ENCODE measurements at places on chromosomes 4 and X.

DNA sequence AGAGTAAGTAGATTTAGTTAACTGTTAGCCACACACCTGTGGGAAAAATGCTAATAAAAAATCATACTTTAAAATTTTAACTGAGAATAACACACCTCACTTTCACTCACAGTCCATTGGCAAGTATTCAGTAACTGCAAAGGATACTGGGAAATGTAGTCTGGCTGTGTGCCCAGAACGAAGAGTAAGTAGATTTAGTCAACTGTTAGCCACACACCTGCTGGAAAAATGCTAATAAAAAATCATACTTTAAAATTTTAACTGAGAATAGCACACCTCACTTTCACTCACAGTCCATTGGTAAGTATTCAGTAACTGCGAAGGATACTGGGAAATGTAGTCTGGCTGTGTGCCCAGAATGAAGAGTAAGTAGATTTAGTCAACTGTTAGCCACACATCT is 178.4 kb upstream of the NWD2 start:
- no peak for DNase-seq

GRCh38 chr4:79421483-79421882 is 13.5 kb upstream of the GK2 start:
- DNase-seq, result no peak

DNA sequence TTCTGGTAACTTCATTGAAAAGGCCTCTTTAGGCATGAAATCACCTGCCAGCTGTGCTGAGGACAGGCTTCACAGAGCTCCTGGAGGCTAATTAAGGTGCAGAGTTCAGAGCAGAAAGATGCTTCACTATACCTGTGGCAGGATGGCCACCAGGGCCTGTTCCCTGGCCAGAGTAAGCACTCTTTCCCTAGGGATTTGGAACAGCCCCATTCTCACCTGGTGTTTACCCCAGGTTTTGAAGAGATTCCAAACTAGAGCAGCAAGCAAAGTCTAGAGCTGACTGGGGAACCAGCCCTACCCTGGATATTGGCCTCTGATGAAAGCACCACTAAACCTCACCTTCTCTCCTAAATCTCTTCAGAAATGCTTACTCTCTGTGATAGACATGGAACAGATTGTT is 148.8 kb downstream of the PDE5A start:
- DNase-seq, result no peak

DNA sequence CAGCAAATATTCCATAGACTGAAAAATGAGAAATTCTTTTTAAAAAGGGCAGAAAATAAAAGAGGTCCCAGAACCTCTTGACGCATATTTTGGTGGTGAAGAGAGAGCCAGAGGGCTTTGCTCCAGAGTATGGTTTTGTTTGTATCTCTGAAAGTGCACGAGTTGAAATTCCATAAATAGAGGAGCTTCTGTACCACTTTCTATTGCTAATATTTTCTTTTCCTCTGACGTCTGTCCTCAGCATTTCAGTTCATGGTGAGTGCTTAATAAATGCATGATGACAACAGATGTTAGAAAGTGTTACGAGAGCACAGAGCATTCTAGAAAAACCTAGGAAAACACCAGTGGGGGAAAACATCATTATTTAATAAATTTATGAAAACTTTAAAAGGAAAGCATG is 145.6 kb downstream of the AMELX start:
- no peak for DNase-seq

GRCh38 chr4:182968917-182969650 is 51.9 kb upstream of the DCTD start:
- no peak for DNase-seq

GRCh38 chrX:29172880-29173279 is 585.6 kb downstream of the IL1RAPL1 start:
- DNase-seq, result no peak

- no peak for DNase-seq
These were observed 211.6 kb upstream of the TAPT1 start for GRCh38 chr4:16437836-16438235.

GRCh38 chr4:174316954-174317353 is 33.2 kb downstream of the CEP44 start:
- no peak for DNase-seq

- no peak for DNase-seq
These were observed 122.4 kb downstream of the PALLD start for GRCh38 chr4:168619266-168619631.

GRCh38 chr4:77190053-77190452 is 33.0 kb downstream of the CCNG2 start:
- DNase-seq, result no peak

DNA sequence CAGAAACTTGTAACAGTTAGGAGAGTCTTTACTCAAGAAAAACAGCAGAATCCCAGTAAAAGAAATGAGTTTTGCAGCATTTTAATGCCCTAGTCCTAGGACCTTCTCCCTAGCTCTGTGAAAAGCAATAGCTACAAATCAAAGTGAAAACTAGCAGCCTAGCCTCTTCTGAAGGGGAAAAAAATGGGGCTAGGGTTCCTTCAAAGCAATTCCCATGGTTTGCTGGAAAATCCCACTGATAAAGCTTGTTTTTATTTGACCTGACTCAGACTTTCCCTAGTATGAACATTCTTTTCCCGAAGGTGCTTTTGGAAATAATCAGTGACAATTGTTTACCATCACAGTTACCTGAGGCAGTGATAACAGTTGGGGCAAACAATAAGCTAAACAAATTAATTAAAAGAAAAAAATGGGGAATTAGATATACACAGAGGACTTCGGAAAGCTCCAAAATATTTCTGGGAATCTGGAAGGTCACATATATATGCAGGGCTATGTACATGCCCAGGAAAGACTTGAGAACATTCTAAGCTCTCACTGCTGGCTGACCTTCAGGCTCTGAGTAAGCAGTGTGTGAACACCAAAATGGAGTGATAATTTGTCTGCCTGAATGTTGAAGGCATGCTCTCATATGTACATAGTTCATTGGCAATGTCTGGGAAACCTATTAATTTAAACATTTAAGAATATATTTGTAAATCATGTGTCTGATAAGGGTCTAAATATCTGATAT is 285.9 kb downstream of the KCTD8 start:
- no peak for DNase-seq

GRCh38 chr4:3835527-3836405 is 69.6 kb downstream of the ADRA2C start:
- no peak for DNase-seq

- no peak for DNase-seq
These were observed 106.7 kb upstream of the BMP2K start for GRCh38 chr4:78669453-78669852.

GRCh38 chr4:128813965-128814364 is 4.5 kb downstream of the JADE1 start:
- DNase-seq, result no peak

- DNase-seq, result no peak
These were observed 4.1 kb upstream of the SOX3 start for GRCh38 chrX:140508958-140509357.

GRCh38 chr4:111813555-111814140 is 331.6 kb upstream of the FAM241A start:
- no peak for DNase-seq

DNA sequence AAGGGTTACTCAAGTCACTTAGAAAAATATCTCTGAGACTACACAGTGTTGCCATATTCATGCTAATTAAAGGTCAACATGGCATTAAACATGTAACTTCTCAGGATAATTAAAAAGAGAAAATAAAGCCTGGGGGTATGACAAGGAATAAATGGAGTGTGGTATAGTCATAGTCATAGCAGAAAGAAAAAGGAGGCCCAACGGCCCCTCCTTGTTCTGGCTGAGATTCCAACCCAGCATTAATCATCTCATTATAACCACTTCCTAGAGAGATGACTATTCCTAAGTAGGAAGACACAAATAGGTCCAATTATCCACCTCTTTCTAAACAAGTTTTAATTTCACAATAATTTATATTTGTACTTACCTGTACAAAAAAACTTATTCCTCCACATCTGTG is 778.4 kb upstream of the AADAT start:
- DNase-seq, result no peak

GRCh38 chr4:70754990-70755688 is 33.4 kb downstream of the RUFY3 start:
- DNase-seq, result no peak

DNA sequence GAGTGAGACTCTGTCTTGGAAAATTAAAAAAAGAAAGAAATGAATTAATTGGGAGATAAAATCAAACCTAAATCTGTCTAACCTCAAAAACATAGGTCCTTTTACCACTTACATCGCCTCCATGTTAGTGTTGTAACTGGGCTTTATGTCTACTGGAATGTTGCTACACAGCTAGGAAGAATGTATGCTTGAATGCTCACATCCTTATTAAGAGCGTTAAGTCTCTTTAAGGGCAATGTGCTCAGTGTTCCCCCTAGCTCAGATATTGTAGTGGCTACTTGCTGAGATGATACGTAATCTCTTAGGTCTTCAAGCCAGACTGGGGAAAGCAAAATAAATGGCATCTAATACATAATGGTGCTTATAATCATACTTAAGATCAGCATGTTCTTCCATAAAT is 1072.8 kb downstream of the PDHA2 start:
- DNase-seq, result no peak

DNA sequence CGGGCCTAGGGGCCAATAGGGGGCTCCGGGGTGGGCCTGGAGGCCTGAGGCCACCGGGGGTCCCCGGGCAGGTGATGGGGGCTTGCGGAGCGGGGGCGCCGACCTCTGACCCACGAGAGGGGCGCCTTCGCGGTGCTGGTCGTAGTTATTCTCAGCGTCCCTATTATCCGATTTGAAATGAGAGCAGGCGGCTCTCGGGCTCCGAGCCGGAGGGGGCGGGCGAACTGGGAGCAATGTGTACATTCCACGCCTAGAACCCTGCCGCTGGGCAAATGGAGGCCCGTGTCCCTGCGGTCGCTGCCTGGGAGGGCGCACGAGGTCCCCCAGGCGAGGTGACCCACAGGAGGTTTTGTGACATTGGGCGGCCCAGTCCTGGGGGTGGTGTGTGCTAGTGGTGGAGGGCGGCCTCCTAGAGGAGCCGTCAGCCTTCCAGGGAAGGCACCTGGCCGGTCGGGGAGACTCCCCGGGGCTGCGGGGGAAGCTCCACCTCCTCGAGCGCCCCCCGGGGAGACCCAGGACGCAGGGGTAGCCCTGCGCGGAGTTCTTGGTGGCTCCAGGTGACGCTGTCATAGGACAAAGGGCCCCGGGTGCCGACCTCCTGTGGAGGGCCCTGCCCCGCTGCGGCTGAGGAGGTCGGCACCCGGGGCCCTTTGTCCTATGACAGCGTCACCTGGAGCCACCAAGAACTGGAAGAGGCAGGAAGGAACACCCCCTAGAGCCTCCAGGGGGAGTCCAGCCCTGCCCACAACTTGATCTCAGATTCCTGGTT is 102.6 kb upstream of the PRKX start:
- DNase-seq, result no peak

- no peak for DNase-seq
These were observed 72.1 kb downstream of the BANK1 start for GRCh38 chr4:101862595-101862994.

DNA sequence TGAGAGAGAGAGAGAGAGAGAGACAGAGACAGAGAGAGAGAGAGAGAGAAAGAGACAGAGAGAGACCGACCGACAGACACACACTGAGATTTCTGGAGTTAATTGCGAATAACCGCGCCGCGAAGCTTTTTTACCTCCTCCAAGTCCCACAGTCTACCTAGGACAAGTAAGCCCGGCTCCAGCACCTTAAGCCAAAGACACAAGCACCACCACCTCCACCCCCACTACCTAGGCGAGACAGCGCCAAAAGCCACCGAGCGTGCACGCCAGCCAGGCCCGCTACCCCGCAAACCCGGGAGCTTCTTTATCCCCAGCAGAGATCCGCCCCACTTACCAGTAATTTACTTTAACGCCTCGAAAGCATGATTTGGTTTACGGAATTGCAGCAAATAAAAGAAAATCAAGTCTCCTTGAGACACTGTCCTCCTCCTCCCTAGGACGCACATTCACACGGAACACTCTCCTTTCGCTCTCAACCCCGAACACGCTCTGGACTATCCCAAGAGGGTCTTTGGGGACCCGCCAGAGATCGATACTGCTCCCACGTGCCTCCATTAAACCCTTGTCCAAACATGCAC is 649.6 kb upstream of the DIPK2B start:
- no peak for DNase-seq

- DNase-seq, result no peak
These were observed 238.3 kb downstream of the DCLK2 start for GRCh38 chr4:150316332-150317205.

DNA sequence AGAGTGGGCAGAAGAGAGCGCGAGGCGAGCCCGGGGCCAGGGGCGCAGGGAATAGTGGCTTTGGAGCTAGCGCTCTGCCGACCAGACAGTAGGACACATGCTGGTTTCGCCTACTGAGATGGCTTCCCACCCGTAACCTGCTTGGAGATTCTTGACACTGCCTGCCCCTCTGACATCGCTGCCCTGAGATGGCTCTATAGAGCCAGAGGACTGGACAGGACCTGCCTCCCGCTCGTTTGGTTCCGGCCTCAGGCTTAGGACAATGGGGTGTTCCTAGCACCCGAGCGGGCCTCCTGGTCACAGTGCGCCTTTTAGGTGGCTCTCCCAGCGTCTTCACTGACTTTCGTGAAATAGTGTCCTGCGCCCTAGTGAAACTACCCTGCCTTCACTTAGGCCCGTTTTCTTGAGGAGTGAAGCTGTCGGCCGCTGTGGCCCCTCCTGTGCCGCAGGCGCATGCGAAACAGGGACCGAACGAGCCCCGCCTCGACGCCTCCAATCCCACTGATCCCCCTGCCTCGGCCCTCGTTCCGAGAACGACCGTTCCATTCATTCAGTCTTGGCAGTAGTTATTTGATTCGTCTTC is 608 bp downstream of the TAF1 start:
- DNase-seq, result no peak

- DNase-seq, result no peak
These were observed 23.4 kb downstream of the PRDM8 start for GRCh38 chr4:80220711-80221110.

DNA sequence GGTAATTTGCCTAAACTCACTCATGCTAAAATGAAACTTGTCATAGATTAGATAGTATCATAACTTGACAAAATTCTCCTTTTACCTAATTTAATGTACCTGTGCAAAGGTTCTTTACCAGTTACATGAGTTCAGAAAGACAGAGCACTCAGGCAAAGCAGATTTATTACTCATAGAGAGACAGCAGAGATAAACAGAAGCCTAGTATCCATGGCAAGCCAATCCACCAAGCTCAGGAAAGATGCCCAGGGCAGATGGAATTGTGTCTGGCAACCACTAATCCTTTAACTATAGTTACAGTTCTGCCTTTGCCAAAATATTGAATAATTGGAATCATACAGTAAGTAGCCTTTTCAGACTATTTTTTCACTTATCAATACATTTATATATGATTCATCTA is 826.2 kb downstream of the TECRL start:
- DNase-seq, result no peak

DNA sequence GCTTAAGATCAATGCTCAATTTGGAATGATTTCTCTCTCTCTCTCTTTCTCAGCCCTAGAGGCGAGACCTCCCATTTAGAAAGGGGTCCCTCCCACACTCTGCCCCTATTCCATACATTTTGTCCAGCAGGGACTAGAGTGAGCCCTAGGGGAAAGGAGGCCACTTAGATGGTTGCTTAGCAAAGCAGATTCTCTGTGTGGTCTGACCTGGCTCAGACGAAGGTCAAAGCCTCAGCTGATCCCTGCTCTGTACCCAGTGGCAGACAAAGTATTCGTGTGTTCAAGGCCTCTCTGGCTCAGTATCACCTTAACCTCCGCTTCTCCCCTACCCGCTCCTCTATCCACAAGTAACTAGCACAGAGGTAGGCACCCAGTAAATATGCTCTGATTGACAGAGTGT is 78.4 kb downstream of the HPRT1 start:
- DNase-seq, result no peak
